Activated CD4-positive, CD25-positive, alpha-beta regulatory T cell treated with anti-CD3 and anti-CD28 coated beads, Interleukin-2, amount 50 U/mL, for 72 hours (primary cell): ENCODE measurements at places on chromosomes 2 and 18.

DNA sequence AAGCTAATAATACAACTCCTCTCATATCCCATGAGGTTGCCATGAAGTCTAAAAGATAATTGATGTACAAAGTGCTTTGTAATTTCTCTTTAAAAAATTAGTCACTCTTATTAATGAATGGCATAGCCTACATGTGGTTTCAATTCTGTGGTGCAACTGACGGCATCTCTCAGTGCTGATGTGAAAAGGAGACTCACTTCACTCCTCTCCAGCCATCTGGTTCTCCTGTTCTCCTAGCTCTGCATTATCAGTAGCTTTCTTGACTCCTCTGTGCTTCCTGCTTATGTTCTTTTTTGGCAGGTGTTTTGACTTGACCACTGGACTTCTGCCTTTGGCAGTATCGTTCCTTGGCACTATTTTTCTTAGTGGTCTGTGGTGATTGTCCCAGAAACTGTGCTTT lies 134.9 kb upstream of the ZFP36L2 start:
- DNase-seq: no peak

GRCh38 chr2:237296756-237297155 lies 117.2 kb downstream of the COL6A3 start:
- no peak for DNase-seq

DNA sequence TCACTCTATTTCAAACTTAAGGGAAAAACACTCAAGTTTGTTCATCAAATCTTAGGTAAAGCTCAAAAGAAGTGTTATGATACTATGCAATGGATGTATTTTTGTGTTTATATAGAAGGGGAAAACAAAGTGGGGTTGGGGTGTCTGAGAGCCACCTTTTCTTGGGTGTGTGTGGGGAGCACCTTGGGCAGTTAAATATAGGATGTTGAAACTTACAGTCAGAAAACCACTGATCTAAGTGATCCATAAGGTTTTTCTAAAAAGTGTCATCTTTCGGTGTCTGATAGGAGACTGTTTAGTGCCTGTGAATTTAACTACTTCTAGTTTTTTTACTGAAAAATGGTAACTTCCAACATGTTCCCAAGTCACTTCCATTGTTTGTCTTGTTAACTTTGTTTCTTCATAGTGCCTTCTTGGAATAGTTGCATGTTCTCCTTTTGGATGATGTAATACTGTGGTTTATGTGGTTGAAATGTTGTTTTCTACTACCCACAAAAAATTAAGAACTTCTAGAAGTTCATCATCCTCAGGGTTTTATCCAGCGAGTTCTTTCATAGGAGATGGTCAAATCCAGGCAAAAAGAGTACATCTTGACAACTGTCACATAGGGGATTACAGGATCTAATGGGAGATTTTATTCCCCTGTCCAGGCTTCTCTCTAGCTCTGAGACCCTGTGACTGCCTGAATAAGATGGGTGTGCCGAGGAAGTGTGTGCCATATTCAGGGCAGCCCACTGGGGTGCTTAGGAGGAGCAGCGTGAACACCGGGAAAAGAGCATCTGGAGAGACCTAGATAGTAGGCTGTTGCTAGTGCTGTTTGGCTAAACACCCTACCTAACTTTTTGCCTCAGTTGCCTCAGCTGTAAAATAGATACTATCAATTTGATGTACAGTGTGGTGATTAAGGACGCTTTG lies 46.2 kb downstream of the CAB39 start:
- no peak for DNase-seq

DNA sequence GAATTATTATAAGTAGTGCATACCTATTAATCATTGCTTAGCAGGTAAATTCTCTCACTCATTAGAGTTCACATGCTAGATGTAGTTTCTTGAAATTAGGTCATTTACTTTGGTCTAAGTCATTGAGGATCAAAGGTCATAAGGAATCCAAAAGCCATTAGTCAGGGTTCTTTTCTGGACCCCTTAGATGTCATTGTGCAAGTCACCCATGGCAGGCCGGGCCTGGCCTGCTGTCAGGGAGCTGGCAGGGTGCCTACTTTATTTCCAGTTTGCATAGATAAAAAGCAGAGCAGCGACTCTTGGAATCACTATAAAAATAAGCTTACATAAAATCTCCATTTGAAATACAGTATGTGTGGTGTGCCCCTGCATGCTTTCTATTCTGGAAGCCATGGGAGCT lies 91.3 kb downstream of the MEIS1 start:
- DNase-seq: no peak

- DNase-seq: no peak
These were observed 29.2 kb downstream of the MYO7B start for GRCh38 chr2:127564429-127565260.

- DNase-seq: no peak
These were observed 3.5 kb upstream of the CD226 start for GRCh38 chr18:69951182-69951581.

DNA sequence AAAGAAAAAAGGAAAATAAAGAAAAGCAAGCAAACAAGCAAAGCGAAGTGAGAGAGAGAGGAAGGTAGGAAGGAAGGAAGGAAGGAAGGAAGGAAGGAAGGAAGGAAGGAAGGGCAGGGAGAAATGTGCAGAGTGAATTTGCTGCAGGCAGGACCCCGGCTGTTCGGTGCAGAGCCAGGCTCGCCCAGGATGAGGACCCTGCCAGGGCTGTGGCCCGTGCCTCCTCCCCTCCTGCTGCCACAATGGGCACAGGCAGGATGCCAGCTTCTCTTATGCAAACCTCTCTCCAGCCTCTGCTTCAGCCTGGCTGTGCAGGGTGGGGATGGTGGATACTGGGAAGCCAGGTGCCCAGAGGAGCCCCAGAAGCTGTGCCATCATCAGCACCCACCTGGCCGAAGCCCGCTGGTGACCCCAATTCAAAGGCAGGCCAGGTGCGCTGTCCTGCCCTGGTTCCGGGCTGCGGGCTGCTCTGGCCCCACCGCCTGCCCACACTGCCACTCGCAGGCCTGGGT lies 3.2 kb downstream of the GPR17 start:
- no peak for DNase-seq

GRCh38 chr2:39375917-39376316 lies 61.2 kb downstream of the MAP4K3 start:
- no peak for DNase-seq

GRCh38 chr2:29000481-29000880 lies 19.4 kb downstream of the TOGARAM2 start:
- no peak for DNase-seq

DNA sequence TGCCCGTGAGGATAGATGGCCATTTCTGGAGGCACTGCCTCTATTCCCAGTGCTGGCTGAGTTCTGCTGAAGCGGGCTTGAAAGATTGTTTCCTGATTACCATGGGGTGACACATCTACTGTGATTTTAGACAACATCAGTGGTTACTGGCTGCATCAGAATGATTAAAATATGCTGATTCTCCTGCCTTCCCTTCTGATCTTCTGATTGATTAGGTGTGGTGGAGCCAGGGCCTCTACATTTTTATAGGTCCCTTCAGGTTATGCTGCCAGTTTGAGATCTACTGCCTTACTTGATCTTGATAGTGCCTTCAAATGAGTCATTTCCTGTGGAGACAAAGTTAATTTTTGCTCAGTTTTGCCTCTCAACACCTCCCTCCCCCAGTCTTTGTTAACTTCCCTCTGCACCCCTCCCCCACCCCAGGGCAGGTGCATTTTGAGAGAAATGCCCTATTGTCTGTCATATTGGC lies 31.6 kb upstream of the SNORC start:
- peak; percentile 48 for DNase-seq

DNA sequence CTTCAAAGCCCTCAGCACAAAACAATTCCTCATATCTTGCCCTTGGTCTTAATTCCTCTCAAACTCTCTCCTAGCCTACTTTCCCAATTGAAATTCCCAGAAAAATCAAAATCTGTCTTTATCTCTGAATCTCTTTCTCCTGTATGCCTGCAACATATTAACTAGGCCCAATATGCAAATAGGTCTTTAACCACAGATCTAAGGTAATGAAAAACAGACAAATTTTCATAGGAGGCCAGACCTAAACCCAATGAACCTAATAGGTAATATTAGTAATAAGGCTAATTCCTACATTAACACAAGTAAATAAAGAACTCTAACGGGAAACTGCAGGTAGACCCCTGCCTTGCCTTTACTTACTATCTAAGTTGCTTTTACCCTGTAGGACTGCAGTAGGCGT lies 41.4 kb downstream of the WDR33 start:
- no peak for DNase-seq

DNA sequence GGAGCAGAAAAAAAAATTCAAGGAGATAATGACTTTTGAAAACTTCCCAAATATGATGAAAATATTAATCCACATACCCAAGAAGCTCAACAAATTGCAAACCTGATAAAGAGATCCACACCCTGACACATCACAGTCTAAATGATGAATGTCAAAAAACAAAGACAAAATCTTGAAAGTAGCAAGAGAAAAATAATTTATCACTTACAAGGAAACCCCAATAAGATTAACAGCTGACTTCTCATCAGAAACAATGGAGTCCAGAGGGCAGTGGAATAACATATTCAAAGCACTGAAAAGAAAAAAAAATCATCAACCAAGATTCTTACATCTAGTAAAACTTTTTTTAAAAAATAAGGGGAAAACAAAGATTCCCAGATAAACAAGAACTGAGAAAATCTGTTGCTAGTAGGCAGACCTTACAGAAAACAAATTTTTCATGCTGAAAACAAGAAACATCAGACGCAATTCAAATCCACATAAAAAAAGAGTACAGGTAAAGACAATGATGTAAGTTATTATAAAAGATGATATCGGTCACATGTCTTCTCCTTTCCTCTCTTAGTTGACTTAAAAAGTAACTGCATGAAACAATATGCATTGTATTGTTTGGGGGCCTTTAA lies 21.3 kb downstream of the SLC66A2 start:
- no peak for DNase-seq

DNA sequence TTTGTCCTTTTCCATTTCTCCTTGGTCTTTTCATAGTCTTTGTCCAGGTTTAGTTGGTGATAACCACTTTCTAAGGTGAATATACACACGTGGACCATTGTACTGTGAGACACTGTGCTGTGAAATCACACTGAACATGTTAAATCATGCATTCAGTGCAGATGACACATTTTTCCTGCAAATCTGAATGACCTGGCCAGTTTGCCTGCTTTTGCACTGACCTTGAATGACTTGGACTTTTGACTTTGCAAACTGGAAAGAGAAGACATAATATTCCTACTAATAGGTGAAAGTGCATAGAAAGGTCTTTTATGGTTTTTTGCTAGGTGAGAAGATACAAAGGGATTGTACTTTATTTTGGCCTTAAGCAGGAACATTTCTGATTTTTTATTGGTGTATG lies 21.7 kb upstream of the PHLPP1 start:
- no peak for DNase-seq

DNA sequence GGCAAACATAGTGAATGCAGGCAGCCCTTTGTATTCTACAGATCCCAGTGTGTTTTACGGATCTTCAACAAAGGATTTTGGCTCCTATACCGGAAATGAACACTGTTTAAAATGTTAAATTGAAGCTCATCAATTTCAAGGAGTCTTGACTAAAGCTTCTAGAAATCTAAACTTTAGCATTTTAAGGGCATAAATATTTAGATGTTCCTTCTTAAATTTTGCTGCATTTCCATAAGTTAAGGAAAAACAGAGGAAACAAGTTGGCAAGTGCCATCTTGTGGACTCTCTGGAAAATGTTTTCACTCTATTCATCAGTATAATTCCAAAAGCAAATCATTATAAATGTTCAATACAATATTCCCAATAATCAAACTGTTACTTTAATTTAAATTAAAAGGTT lies 19.6 kb downstream of the CHN1 start:
- DNase-seq: no peak

GRCh38 chr2:152468899-152469692 lies 134.1 kb downstream of the FMNL2 start:
- no peak for DNase-seq

- DNase-seq: no peak
These were observed 42.9 kb downstream of the RBKS start for GRCh38 chr2:27847333-27847732.

- no peak for DNase-seq
These were observed 83.8 kb downstream of the PARD3B start for GRCh38 chr2:204628926-204629712.

DNA sequence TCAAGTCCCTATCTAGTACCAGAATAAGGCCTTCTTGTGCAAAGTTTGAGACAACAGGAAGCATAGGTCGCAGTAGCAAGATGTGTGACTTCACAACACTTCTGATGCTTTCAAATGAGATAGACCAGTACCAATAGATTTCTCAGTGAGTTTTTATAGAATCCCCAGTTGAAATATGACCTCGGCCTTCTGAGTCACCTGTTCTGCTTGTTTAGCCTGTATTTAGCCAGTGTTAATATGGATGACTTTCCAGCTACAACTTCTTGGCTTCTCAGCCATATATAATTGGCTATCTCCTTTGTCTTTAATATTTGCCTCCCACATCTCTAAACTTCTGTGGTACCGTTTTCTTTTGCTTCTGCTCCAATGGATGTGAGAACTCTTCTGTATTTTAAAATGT lies 113.8 kb downstream of the KYNU start:
- no peak for DNase-seq

DNA sequence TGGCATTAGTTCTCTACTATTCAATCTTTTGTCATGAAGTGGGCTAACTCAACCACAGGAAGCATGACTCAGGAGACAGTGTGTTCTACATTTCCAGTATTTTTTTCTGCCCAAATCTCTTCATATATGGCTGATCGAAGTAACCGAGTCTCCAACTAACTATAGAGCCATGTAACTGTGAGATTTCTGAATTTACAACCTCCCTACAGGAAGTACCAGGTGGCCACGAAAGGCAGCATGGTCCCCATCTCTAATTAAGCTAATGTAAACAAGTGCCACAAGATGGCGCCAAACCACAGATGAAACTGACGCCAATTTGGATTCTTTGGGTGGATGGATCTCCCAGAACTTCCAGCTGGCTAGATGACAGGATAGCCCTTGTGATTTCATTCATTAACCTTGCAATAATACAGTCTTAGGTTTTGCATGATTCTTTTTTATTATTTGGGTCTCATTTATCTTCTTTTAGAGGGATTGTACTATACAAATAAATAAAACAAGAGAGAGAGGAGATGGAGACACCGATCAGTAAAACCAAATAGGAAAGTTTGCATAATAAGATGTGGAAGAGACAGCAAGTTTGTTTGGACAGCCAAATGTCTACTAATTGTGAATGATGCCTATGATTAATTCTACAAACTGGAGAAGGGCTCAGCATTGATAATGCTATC lies 18.3 kb upstream of the ARHGAP15 start:
- DNase-seq: peak; percentile 61
